Cardiac muscle cell (in vitro differentiated cells and primary cell): ENCODE measurements at places on chromosomes 6 and 20. TPM values are rescaled to one million over a fixed set of nuclear protein-coding genes. Genes with fewer than 3 reads are reported as not detected.

The NUP43 gene
- polyA plus RNA-seq, result 14.1 and 15.7 TPM in 2 replicates

The ZDHHC14 gene
- 6.9 and 10.1 TPM in 2 replicates for polyA plus RNA-seq

The PACSIN1 gene
- 12.1 and 12.6 TPM in 2 replicates for polyA plus RNA-seq

The PRDM13 gene
- not detected in 2 replicates for polyA plus RNA-seq

DNA sequence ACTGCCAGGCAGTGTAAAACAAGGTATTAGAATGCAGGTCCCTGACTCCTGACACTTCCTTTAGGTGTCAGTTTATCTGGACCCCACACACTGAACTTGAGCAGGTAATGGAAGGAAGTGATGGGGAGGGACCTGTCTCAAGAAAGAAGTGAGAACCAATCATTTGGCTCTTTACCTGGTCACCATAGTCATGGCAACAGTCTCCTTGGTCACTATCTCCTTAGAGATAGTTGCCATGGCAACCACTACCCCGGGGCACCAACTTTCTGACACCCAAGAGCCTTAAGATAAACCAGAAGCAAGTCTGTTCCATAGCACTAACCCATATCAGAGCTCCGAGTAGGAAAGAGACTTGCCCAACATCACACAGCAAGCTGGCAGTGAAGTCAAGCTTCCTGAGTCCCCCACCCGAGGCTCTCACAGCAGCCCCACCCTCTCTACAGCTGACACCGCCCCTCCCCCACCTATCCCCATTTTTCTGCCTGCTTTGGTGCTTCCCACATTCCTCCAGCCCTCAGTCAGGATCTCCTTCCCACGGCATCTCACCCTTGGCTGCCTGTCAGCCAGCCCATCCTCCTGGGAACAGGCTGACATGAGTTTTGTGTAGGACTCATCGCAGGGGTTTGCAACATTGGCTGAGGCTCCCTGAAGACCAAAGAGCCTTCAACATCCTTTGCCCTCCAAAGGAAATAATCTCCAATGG, 16.3 kb upstream of the HM13 start:
- no peak for DNase-seq

- DNase-seq, result no peak
These were observed 54.8 kb upstream of the CCDC167 start for GRCh38 chr6:37554480-37554819.

DNA sequence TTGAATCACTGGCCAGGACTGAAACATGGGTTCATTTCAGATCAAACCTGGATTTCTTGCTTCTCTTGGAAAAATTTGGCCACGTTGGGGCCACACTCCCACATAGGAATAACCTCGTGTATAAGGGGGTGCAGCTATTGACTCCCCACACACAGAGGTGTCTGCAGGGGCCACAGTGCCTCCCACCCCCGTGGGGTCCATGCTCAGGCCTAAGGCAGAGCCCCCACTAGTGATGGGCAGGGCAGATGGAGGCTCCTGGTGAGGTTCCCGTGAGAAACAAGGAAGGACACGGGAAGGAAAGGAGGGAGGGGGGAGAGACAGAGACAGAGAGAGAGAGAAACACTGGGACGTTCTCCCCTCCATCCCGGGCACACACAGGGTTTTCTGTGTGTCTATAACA, 230.5 kb downstream of the ERMARD start:
- DNase-seq, result no peak

DNA sequence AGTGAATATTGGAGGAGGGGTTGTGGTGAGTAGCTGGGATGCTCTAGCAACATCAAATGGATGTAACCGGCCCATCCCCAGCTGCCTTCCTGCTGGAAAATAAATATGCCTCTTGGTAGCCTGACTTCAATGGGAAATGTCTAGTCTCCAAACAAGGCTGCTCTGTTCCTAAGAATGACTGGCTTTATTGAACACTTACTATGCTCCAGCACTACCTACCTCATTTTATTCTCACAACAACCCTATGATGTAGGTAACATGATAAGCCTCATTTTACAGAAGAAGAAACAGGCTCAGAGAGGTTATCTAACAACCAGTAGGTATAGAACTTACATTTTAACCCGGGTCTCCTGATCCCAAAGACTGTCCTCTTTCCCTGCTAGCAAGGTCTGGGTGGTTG, 93.6 kb downstream of the FYN start:
- no peak for DNase-seq

- DNase-seq, result no peak
These were observed 26.5 kb downstream of the PLCG1 start for GRCh38 chr20:41163821-41164220.

GRCh38 chr20:53513489-53514298, 79.9 kb downstream of the ZNF217 start:
- no peak for DNase-seq

GRCh38 chr20:3847429-3847940, 851 bp downstream of the MAVS start:
- no peak for DNase-seq

DNA sequence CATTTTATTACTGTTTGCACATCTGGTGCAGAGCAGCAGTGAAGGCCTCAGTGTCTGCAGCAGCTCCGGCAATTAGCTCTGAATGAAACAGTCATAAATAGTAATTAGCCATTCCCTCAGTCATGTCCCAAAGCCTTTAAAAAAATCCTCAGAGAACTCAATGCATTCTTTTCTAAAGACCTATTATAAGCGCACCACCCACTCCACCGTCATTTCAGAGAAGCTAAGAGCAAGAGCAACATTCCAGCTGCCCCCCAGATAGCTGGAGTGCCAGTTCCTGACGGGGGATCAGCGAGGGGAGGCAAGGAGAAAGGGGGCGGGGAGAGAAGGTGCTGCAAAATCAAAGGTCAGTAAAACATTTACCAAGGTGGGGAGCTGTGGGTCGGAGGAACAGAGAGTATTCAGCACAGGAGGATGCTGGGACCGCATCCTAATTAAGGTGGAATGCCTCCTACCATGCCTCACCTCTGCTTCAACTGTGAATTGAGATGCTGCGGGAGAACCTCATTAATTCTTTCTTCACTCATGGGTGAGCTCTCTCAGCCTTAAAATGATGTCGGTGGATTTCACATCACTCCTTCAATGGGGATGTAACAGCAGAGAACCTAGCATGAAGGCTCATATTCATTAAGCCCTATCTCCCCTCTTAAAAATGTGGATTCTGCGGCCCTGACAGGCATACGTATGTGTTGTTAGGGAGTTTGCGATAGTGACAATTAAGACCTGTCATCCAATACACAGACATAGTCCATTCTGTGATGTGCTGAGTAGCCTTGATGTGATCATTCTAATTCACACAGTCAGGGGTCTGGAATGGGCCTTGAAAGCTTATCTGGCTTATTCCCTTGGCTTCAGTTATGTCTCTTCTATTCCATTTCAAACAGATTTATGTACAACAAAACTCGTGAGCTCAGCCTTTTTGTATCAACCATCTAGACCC, 469.5 kb upstream of the NRSN1 start:
- DNase-seq, result no peak

DNA sequence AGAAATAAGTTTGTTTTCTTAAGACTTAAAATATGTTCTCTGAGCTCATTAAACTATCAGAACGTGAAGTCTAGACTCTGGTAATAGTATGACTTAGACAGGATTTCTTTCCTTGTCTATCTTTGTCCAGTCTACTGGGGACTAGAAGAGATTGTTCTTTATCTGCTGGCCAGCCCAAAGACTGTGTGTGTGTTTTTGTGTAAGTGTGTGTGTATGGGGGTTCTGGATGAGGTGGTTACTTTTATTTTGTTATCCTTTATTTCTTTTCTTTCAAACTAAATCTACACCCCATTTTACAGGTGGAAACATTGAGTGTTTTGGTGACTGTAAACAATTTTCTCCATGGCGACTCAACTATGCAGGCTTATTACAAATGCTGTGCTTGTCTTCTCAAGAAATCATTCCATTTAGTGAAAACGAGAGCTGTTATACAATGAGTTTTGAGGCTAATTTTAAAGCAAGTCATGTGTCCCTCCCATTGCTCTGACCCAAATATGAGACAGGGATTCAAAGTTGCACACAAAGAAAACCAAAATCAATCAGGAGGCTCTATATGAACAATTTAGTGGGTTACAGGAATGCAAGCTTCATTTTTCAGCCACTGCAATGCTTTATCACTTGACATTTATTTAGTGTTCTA, 97.6 kb downstream of the ELOVL5 start:
- no peak for DNase-seq

GRCh38 chr6:41092421-41093140, 19.8 kb downstream of the NFYA start:
- DNase-seq, result peak; percentile 52
